ENCODE measurements at places on chromosomes 4 and X.

DNA sequence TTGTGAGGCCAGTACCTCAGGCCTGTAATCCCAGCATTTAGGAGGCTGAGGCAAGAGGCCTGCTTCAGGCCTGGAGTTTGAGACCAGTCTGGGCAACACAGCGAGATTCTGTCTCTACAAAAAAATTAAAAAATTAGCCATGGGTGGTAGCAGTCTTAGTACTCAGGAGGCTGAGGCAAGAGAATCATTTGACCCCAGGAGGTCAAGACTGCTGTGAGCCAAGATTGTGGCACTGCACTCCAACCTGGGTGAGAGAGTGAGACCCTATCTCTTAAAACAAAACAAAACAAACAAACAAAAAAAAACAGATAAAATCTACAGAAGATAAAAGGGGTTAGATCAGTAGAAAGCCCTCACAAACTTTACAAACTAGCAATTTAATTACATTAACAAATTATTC is 80.7 kb downstream of the MAB21L2 start:
- no peak for DNase-seq

DNA sequence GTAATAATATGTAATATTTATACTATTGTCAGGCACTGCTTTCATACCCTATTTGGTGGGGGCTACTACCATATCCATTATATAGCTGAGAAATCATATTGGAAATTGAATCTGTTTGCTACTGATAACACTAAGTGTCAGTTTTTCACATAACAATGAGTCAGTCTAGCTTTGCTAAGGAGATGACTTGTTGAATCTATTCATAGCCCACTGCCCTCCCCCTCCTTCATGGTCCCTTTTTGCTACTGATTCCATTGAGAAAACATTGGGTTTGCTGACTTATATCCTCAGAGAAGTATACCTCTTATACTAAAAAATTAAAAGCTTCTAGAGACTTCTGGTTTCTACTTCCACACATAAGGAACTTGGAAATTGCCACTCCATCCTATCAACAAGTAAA is 1898.4 kb downstream of the STIM2 start:
- no peak for DNase-seq

GRCh38 chrX:39936886-39937770 is 160.6 kb downstream of the BCOR start:
- DNase-seq = no peak

DNA sequence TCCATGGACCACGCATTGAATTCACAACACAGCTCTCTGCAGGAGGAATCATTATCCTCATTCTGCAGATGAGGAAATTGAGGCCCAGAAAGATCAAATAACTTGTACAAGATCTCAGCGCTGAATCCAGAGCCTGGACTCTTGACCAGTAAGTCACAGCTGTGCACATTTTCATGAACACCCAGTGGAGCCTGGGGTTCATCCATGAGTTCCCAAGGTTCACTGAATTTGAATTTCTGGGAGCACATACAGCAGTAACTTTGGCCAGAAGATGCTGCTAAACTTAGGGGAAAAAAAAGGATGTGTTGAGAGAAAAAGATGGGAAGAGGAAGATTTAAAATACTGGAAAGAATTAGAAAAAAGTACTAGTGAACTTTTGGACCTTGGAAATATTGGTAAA is 218.7 kb upstream of the PPARGC1A start:
- DNase-seq = no peak

DNA sequence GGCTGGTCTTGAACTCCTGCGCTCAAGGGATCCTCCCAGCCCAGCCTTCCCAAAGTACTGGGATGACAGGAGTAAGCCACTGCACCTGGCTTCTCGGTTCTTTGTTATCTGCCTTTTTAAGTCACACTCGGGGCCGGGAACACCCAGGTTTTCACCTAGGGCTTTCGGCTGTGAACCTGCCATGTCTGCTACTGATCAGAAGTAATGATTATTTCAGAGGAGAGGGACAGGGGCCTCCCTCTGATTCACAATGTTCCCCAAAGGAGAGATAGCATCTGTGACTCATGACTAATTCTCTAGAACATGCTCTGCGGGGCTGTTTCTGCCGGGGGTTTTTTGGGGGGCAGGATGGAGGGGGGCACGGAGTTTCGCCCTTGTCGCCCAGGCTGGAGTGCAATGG is 26.9 kb downstream of the CRLF2 start:
- DNase-seq = no peak

DNA sequence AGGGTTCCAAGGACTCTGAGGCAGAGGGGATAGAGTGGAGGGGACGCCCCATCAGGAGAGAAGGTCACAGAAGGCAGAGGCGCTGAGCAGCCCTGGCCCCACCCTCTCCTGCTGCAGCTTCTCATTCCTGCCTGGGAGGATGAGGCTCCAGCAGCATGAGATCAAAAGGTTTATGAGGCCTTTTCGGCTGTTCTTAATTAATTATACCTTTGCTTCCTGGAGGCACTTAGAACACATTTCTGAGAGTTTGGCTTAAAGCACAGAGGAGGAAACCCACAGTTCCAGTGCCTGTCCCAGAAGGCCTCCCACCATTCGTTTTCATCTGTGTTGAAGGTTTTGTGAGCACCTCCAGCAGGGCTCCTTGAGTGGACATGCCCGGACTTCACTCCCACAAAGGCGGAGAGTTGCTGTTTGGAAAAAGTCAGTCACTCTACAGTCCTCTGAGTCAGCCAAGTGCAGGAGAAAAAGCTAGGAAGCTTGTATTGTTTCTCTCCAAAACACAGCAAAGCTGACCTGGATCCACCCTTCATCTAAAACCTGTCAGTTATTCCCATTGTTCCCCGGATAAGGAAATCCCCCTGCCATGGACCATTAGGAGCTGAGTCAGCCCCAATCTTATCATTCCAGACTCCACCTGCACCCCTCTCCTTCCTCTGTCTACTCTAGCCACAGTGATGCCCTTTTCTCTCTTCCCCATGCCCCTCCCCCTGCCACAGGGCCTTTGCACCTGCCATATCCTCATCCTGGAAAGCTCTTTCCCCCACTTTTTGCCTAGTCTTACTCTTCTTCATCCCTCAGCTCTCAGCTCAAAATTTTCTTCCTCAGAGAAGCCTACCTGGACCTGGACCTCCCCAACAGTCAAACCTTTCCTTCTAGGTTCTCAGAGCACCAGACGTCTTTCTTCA is 276.8 kb downstream of the FBXW7 start:
- no peak for DNase-seq

DNA sequence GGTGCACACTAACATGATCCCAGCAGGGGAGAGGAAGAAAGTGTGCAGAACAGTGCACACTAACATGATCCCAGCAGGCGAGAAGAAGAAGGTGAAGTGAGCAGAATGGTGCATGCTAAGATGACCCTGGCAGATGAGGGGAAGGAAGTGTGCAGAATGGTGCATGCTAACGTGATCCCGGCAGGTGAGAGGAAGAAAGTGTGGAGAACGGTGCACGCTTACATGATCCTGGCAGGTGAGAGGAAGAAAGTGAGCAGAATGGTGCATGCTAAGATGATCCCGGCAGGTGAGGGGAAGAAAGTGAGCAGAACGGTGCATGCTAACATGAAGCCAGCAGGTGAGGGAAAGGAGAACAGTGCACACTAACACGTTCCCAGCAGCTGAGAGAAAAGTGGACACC is 83.7 kb downstream of the ACOX3 start:
- no peak for DNase-seq

GRCh38 chrX:119935215-119935874 is 8.2 kb downstream of the NKAP start:
- DNase-seq = no peak

DNA sequence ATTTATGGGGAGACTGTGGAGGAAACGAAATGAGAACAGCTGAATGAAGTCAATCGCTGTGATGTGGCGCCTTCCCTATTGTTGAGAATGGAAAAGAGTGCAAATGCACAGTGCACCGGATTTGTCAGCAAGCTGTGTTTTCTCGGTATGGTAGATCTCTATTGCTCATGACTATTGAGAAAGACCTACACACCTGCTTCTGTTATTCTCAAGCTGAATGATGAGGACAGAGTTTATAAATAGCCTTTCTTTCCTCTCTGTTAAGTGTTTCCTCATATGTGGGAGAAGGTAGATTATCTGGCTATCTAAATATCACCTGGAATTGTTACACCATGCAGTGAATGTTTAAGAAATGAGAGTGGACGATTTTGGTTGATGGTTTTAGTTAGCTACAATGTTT is 650.7 kb downstream of the IL1RAPL1 start:
- DNase-seq = no peak
